Activated naive CD4-positive, alpha-beta T cell treated with anti-CD3 and anti-CD28 coated beads, Interleukin-2, amount 50 U/mL, for 16 hours (primary cell): ENCODE measurements at places on chromosomes 13 and 19.

- DNase-seq, result no peak
Measured at GRCh38 chr13:80284290-80284689, 56.6 kb downstream of the SPRY2 start.

- DNase-seq, result peak; percentile 46
Measured at GRCh38 chr19:55384131-55384919, at the start of gene TMEM238. TSS of gene TMEM238 (minus strand) at chr19:55384292. CDS start at chr19:55384259, 33 bp downstream.

DNA sequence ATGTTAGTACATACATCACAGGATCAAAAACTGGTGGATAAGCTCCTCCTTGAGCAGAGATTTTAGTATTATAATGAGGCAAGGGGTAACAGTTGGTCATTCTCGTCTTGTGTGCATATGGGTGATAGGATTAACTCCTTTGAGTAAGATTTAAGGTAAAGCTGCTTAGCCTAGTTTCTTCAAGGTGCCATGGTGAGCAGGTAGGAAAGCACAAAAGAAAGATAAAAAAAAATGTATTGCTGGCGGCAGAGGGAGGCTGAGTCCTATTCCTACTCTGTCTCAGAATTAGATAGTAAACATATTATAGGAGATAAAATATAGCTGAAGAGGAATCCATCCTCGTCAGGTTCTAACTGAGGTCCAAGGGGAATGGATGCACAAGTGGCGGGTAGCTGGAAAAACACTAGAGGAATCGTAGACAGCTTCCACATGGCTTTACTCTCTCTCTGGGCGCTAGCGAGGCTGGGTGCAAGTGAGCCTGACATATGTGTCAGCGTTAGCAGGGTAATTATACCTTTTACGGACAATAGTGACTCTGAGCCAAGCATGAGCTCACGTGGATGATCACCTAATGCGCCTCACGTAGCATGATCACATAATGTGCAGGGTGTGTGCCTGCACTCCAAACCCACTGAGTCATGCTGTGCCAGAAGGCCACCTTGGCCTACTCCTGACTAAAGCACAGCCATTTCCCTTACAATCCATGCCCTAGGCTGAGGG, 734.3 kb upstream of the MIR17HG start:
- no peak for DNase-seq

- no peak for DNase-seq
Measured at GRCh38 chr19:16829822-16830289, 658 bp downstream of the SIN3B start.

DNA sequence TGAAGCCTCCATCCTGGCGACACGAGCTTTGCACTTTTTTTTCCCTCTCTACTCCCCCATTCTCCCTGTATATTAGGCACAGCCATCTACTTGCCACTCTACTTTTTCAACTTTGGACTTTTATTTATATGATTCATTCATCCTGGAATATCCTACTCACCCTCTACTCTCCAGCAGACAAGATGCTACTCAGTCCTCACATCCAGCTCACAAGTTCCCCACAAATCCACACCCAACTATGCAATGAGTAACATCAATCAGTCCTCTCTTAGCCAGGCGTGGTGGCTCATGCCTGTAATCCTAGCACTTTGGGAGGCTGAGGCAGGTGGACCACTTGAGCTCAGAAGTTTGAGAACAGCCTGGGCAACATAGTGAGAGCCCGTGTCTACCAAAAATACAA, 23.9 kb upstream of the URAD start:
- no peak for DNase-seq

DNA sequence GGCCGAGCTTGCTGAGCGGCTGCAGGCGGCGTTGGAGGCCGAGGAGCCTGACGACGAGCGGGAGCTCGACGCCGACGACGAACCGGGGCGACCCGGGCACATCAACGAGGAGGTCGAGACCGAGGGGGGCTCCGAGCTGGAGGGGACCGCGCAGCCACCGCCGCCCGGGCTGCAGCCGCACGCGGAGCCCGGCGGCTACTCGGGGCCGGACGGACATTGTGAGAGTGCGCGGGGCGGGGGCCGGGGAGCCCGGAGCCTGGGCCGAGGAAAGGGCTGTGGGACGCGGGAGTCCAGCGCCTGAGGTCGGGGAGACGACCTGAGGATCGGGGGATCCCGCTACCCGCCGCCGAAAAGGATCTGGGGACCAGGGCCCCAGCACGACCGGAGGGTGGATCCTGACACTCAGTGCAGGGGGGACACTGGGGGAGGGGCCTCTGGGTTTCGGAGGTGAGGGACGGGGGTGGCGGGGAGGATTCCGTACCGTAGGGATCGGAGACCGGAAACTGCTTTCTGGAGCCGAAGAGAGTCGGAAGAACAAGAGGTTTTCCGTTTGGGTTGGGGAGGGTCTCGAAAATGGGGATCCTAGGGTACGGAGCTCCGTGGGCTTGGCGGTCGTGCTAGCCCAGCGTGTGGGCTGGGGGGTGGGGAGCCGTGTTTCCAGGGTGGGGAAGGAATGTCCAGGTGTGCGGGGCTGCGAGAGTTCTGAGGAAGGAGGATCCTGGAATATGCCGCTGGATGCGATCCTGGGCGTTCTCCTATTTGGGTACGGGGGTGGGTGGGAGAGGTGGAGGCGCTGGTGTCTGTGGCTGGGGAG, 616 bp downstream of the HNRNPUL1 start:
- peak; percentile 68 for DNase-seq
